Epithelial cell of prostate (primary cell): ENCODE measurements at places on chromosomes 4 and X.

DNA sequence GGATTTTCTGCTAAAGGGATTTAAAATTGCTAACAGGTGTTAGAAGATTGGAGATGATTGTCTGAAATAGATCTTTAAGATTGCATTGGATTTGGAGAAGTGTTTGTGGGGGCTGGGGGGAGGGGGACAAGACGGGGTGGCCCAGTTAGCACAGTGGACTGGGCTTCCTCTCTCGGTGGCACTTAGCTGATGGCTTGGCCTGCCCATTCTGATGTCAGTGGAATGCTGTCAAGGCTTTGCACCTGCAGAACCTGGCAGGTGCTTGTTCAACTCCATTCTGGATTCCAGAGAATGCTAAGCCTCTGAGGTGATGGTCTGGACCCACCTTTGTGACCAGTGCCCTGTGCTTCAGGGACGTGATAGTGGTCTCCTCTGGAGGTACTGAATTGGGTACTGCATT, 43.7 kb downstream of the ADD1 start:
- DNase-seq: no peak

GRCh38 chrX:87236830-87237440, 280.7 kb upstream of the KLHL4 start:
- DNase-seq: no peak

- no peak for DNase-seq
These were observed 274.3 kb upstream of the PPARGC1A start for GRCh38 chr4:24164054-24164693.

DNA sequence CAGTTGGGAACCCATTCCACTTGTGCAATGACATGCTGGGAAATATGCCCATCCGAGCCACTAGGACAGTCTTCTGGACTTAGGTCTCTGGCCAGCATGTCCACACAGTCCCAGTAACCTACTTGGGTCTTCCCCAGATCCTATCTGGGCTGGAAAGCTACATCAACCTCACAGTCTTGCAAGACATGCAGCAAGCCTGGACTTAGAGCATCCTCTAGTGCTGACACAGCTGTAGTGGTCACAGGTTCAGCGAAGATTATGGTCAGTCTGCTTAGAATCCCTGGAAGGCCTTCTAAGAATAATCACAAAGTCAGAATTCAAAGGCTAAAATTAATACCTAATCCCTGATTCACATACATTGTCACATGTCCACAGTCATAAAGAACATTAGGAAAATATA, 842.7 kb downstream of the STPG2 start:
- DNase-seq: no peak

- no peak for DNase-seq
These were observed 1535.4 kb upstream of the ADGRL3 start for GRCh38 chr4:59664771-59665170.

DNA sequence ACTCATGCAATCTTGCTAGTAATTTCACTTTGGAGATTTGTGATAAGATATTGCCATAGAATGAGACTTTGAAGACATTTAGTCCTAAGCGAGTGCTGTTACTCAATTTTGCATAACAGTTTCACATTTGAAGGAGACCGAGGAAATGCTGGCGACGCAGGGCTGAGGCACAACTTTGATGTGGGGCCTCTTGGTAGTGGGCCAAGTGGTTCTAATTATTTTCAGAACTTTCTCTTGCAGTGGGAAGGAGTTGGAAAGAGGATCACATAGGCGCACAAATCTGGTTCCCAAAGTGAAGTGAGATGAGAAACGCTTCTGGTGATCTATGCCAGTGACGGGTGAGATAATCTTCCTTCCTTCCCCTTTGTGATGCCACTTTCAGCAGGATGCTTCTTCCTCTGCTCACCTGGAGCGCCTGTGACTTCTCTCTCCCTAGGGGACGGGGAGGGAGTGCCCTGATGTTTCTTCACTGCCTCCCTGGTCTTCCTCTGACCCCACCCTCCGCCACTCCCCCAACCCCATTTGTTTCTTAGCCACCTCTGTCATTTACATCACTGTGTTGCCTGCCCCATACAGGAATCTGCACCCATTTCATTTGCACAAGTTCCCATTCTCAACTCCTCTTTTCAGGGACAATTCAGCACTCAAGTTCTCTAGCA, 138.9 kb upstream of the MID1 start:
- DNase-seq: no peak

- DNase-seq: no peak
These were observed 8.3 kb downstream of the L1CAM start for GRCh38 chrX:153877571-153878261.

- DNase-seq: no peak
These were observed 168.8 kb upstream of the FRG1 start for GRCh38 chr4:189771696-189772361.
